Thyroid gland (tissue), 4 donors: ENCODE measurements at places on chromosomes 4 and X. TPM values are rescaled to one million over a fixed set of nuclear protein-coding genes. Genes with fewer than 3 reads are reported as not detected.

- no peak for DNase-seq
Measured at GRCh38 chr4:22496165-22496813, 19.6 kb downstream of the ADGRA3 start.

DNA sequence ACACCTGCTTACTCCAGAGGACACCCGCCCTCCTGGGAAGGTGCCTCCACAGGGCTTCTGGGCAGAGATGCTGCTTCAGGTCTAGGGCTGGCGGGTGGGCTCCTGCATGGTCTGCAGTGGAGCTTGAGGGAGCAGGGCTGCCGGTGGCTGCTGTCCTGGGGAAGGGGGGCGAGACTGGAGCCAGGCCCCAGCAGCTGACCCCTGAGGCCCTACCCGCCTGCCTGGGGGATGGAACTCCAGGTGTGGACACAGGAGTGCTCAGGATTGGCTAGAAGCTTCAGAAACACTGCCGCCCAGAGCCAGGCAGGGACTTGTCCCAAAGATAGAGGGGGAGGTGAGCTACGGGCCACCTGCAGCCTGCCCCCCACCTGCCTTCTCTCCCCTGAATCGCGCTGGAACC, 33.0 kb upstream of the ADRA2C start:
- no peak for DNase-seq

DNA sequence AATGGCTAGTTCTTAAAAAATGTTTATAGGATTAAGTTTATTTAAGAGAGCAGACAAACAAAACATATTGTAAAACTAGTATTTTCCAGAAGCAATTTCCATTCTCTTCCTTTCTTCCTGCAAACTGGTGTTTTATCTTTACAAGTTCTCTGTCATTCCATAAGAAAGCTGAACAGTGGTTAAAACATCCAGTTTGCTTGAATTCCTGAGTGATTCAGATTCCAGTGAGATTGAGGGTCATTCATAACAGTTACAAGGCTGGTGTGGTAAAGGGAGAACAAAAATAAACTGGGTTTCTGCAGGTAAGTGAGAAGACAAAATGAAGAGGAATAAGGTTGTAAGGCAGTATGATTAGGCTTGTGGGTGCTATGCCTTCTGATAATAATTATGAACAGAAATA, 544.8 kb upstream of the DIPK2B start:
- DNase-seq = no peak

DRD5 gene
- total RNA-seq = not detected

GRCh38 chrX:48025561-48025960, 18.8 kb downstream of the SPACA5 start:
- peak; percentile 42 for DNase-seq

GRCh38 chrX:74458736-74459135, 37.4 kb downstream of the SLC16A2 start:
- DNase-seq = no peak

HAUS7 gene
- 20.7 TPM for total RNA-seq

GRCh38 chrX:15750611-15751154, 12.6 kb downstream of the CA5B start:
- no peak for DNase-seq

- DNase-seq = no peak
Measured at GRCh38 chrX:148203531-148203930, 222.4 kb downstream of the FMR1NB start.

DNA sequence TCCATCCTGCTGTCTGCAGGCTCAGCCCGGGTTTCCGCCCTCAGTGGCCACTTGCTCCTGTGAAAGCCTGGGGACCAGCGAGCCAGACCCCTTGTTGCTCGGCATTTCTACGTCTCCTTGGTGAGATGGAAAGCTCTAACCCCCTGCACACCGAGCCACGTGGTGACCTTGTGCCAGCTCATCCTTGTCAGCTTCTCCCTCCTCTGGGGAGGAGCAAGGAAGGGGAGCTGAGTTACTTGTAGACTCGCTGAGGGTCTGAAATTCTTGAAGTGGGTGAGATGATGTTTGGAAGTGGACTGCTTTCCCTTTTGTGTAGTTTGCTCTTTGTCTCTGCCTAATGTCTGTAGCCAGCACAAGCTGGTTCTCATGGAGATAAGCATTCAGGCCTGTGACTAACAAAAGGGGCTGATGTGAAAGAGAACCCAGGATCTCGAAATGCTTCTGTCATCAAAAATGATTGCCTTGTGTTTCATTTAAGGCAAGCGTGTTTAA, 29.3 kb downstream of the RGS12 start:
- no peak for DNase-seq

GPRASP1 gene
- total RNA-seq = 32.2 TPM

DNA sequence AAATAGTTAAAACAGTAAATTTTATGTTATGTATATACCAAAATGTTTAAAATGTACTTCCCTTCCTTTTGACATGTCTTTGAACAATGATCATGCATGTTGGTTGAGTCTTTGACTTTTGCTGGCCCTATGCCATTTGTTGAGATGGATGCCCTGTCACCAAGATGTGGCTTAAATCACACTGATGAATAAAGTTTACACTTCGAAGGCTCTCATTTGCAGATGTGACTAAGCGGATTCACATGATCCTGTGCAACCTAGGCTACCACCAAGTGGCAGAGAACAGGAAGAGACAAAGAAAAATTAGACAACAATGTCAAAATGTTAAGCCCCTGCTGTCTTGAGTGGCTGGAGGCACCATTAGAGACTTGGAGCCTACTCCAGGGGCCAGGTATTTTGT, 139.9 kb downstream of the RAB28 start:
- DNase-seq = no peak

DNA sequence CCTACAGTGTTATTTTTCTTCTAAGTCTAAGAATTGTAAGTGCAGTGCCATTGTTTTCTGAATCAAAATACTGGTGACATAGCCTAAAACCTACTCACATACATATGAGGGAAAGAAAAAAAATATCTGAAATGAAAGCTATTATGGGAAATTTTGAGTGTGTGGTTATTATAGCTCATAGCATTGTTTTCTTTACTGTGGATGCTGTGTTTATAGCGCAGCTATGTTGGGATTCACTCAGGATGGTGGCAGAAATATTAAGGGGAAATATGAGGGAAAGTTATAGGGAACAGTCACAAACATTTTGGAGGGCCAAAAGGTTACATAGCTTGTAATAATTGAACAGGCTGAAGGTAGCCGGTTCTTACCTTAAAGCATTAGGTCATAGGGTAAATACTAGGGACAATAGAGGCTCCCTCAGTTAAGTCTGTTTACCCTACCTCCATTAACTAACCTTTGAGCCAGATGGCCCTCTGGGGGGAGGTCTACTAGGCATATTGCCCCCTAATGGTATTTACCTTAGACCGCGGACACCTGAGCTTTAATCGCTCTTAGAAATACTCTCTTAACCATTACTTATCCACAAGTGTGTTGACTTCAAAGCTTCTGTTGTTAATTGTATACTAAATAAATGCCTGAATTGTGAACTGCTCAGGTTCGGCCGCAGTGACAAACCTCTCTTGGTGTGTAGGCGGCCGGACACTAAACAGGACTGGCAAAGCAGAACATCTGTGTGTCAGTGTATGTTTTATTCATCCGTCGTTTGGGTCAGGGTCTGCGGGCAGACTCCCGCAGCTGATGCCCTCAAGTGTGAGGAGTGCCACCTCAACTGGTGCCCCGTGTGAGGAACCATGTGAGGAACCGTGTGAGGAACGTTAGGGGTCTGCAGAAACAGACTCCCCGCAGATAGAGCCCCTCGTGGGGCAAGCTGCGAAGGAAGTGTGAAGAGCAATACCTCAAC, 21.3 kb upstream of the SULT1B1 start:
- DNase-seq = no peak

GRCh38 chrX:137479386-137479785, 86.5 kb upstream of the ZIC3 start:
- no peak for DNase-seq

DNA sequence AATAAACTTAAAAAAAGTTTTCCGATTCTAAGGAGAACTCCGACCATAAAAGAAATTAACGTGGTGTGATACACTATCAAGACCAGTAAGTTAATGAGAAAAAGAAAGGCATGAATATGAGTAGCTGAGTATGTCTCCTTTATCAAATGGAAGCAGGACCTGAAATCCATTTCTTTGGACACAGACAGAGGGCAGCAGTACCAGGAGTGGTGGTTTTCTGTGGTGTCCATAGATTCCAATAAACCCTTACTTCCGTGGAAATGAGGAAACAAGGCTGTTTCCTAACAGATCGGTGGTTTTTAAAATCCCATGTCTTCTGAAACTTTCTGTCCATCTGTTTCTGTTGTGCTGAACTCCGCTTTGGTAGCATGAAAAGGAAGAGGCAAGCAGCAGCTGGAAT, 128.5 kb upstream of the TSPAN5 start:
- DNase-seq = no peak

GRCh38 chr4:166279261-166279660, 406.2 kb downstream of the TLL1 start:
- DNase-seq = no peak

ZNF732 gene
- total RNA-seq = not detected

- DNase-seq = no peak
Measured at GRCh38 chr4:114091546-114091945, 112.1 kb upstream of the ARSJ start.

DNA sequence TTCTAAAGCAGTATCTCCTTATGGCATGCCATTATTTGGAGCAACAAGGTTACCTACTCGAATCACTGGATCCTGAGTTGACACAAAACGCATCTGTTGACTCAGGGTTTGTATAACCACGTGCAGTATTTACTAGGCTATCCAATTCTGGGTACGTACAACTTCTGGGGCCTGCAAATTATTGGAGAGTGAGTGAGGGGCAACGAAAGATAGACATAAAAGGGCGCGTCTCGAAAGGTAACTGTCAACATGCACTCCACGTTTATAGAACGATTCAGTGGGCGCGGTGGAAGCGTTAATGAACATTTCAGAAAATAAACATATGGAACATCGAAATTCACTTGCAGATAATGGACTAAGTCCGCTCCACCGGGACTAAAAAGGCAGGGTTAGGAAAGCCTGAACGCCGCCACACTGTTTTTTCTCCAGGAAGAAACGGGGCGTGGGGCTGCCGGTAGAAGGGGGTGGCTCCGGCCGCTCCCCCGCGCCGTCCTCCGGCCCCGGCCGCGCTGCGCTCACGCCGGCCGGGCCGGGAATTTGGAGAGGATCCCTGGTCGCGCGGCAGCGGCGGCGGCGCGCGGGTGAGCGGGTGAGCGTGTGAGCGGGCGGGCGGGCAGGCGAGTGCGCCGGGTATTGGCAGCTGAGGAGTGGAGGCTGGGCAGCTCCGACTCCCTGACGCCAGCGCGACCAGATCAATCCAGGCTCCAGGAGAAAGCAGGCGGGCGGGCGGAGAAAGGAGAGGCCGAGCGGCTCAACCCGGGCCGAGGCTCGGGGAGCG, at the start of gene SMAD1:
Gene SMAD1, plus strand, starts transcription at position 690 of the 778 bp plus-strand sequence. CDS start 32,761 bp downstream, outside the sequence.
- peak; percentile 91 for DNase-seq

SRPX gene
- 116 TPM for total RNA-seq

- DNase-seq = no peak
Measured at GRCh38 chrX:11446336-11446735, 153.1 kb downstream of the AMELX start.

IL13RA1 gene
- total RNA-seq = 42.6 TPM

- DNase-seq = no peak
Measured at GRCh38 chr4:23558101-23558500, 331.7 kb downstream of the PPARGC1A start.

GRCh38 chr4:147355847-147356246, 125.0 kb upstream of the EDNRA start:
- no peak for DNase-seq

DNA sequence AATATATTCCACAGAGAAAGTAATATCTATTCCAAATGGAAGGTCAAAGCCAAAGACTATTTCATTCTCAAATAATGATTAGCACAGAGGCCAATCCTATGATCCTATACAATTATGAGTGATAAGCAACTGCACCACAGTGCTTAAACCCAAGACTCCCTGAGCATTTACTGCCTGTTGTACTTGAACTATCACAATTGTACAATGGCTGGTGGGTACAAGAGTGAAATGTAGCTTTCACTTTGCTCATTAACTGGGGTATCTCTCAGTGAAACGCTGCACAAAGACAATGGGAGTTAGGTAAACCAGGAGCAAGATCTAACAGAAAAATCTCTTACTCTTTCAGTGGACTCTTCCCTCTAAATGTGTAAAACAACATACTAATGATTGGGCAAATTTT, 24.3 kb downstream of the ABCG2 start:
- no peak for DNase-seq

DNA sequence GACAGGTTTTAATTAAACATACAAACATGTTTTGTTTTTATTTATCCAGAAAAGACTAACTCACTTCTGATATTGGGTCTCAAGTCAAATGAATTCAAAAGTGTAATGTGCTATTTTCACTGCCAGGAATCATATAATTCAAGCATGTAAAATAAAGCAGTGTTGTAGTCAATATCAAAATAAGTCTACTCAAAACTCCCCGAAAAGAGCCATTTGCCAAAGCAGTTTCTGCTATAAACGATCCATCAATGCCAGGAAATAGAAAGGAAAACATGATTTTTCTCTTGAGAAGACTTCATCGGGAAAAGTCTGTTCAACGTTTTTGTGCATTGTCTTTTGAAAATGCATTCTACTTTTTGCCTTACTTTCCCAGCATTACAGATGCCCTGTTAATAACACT, 633.3 kb downstream of the FAT4 start:
- no peak for DNase-seq

- no peak for DNase-seq
Measured at GRCh38 chr4:99651811-99652485, 5.7 kb downstream of the C4orf54 start.

GRCh38 chr4:86615501-86615900, 21.4 kb downstream of the PTPN13 start:
- no peak for DNase-seq

NSUN7 gene
- 19.3 TPM for total RNA-seq
